Gastrocnemius medialis (tissue), 4 donors: ENCODE measurements at places on chromosomes 2 and 18. TPM values are rescaled to one million over a fixed set of nuclear protein-coding genes. Genes with fewer than 3 reads are reported as not detected.
A peak's percentile ranks its signal among the peaks of the same experiment; 100 is the strongest.

DNA sequence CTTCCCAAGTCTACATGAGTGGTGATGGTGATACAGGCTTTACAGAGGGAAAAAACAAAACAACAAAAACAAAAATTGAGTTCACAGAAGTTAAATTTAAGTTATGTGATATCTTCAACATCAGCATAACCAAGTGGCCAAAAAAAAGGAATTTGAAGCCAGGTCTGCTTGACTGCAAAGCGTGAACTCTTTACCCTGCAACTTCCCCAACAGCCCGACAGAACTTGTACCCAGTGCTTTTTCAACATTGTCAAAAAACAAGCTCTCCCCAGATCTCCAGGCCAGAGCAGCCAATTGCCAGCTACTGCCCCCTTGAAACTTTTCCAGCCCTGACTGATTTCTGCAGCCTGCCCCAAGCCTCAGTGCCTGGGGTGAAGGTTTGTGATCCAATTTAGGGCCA is 76.7 kb downstream of the RNF144A start:
- peak overlapping the region; percentile 73 for H3K27ac ChIP-seq
- no peaks in the 10 kb centered on the region for H3K36me3 ChIP-seq
- no peak overlapping the region for H3K4me3 ChIP-seq
- H3K4me1 ChIP-seq = peaks cover 25% of the 10 kb centered on the region
- no peaks in the 10 kb centered on the region for H3K27me3 ChIP-seq
- no peak for DNase-seq

DNA sequence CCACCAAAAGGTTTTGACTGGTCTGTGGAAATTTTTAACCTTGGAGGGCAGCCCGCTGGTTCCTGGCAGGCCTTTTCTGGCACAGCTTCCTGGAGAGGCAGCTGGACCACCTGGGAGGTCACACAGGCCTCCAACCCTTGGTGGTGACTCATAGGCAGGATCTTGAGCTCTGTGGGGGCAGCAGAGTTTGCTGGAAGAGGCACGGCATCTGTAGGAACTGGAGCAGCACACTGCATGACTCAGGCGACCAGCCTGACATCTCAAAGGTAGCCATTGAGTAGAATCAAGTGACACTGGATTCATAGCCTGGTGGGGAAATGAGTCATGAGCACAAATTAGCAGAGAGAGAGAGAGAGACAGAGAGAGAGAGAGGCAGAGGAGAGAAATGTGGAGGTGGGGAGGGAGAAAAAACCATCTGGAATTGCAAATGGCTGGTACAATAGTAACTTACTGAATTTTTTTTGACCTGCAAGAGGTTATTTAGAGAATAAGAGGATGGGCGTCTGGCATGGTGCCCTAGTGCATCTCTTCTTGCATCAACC is 57.4 kb downstream of the TRPM8 start:
- H3K4me3 ChIP-seq = no peak overlapping the region
- H3K4me1 ChIP-seq = no peaks in the 10 kb centered on the region
- H3K27ac ChIP-seq = peak overlapping the region; percentile 45
- DNase-seq = peak; percentile 84

- no peak for DNase-seq
- H3K36me3 ChIP-seq = no peaks in the 10 kb centered on the region
- no peaks in the 10 kb centered on the region for H3K27me3 ChIP-seq
These were observed 181.7 kb upstream of the ETAA1 start for GRCh38 chr2:67215214-67216055.

- no peaks in the 10 kb centered on the region for H3K36me3 ChIP-seq
- no peak for DNase-seq
- H3K27ac ChIP-seq = no peak overlapping the region
- H3K4me1 ChIP-seq = no peaks in the 10 kb centered on the region
- no peak overlapping the region for H3K4me3 ChIP-seq
These were observed 136.1 kb downstream of the PTGR3 start for GRCh38 chr18:75072672-75073371.

DNA sequence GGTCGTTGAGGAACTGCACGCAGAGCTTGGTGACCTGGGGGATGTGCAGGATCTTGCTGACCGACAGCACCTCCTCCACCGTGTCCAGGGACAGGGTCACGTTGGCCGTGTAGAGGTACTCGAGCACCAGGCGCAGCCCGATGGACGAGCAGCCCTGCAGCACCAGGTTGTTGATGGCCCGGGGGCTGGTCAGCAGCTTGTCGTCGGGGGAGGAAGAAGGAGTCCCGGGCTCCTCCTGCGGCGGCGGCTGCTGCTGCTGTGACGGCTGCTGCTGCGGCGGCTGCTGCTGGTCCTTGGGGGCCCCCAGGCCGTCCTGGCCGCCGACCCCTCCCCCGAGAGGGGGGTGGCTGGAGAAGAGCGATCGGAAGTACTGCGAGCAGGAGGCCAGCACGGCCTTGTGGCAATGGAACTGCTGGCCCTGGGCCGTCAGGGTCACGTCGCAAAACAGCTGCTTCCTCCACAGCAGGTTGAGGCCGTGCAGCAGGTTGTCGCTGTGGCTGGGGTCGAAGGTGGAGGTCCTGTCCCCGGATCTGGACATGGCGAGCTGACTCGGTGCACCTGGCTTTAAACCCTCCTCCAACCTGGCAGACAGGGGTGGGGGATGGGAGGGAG is 2.7 kb downstream of the KLHL14 start:
- H3K36me3 ChIP-seq = no peaks in the 10 kb centered on the region
- H3K27ac ChIP-seq = no peak overlapping the region
- DNase-seq = no peak
- H3K27me3 ChIP-seq = peaks cover 21% of the 10 kb centered on the region

DNA sequence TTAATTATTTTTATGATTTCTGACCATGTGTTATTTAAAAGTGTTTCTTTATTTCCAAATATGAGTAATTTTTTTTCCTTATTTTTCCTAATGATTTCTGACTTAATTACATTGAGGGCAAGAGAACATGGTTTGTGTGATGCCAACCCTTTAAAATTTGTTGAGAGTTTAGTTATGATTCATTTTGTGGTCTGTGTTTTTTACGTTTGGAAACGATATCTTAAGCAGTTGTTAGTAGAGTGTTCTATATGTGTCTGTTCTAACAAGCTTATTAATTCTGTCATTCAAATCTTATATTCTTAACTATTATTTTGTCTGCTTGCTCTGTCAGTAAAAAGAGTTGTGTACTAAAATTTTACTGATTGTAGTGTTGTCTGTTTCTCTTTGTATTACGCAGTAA is 15.0 kb downstream of the NAB1 start:
- H3K36me3 ChIP-seq = no peaks in the 10 kb centered on the region
- DNase-seq = no peak
- no peaks in the 10 kb centered on the region for H3K27me3 ChIP-seq
- H3K4me1 ChIP-seq = peaks cover 23% of the 10 kb centered on the region

DNA sequence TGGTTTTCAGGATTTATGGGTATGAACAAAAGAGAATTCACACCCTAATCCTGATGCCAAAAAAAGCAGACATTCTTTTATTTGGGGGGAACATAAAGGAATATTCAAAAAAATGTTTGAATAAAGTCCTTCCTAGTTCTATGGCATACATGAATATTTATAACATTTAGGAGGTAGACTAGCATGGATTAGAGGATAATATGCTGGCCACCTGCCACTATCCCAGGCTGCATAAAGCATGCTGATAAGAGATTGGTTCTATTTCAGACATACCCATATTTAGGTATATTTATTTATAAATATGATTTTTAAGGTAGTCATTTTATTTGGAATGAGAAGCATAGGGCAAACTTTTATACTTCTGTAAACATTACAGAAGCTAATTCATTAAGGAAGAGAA is 34.9 kb upstream of the MAP3K20 start:
- H3K36me3 ChIP-seq = no peaks in the 10 kb centered on the region
- no peak overlapping the region for H3K4me3 ChIP-seq
- H3K27me3 ChIP-seq = no peaks in the 10 kb centered on the region

DNA sequence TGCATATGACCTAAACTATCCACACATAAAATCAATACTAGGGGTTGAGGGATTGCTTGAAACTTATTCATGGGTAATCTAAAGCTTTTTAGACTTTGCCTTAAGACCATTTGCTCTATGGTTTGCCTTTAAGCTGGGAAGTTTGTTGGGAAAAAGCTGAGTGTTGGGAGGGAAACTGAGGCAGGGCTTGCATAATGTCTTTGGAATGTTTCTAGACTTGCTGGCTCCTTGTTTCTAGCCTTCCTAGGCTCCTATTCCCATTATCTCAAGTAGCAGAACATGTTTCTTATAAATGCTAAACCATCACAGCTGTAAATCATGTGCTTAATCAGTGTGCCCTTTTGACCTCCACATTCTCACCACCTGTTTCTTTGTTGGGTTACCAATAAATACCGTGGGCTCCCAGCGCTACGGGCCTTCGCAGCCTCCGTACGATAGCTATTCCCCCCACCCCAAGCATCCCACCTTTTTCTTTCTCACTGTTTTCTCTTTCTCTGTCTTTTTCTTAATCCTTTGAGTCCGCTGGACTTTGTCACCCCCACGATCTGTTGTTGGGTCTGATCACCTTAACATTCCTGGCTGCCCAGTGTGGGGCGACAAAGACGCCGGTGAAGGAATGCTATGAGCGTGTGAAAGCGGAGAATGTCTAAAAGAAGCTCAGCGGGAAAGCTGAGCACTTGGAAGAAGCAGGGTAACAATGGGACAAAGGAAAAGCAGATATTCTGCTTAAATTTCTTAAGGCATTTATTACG is 49.4 kb upstream of the CWC22 start:
- H3K27ac ChIP-seq = no peak overlapping the region
- H3K36me3 ChIP-seq = no peaks in the 10 kb centered on the region
- H3K27me3 ChIP-seq = no peaks in the 10 kb centered on the region
- no peak for DNase-seq

- no peaks in the 10 kb centered on the region for H3K4me1 ChIP-seq
- H3K4me3 ChIP-seq = no peak overlapping the region
- no peaks in the 10 kb centered on the region for H3K27me3 ChIP-seq
- peak overlapping the region; percentile 70 for H3K27ac ChIP-seq
- H3K36me3 ChIP-seq = no peaks in the 10 kb centered on the region
These were observed 154.3 kb downstream of the RNF152 start for GRCh38 chr18:61738488-61738887.

- peak overlapping the region; percentile 93 for H3K27ac ChIP-seq
- H3K27me3 ChIP-seq = no peaks in the 10 kb centered on the region
- H3K4me3 ChIP-seq = peak overlapping the region; percentile 57
- H3K4me1 ChIP-seq = peaks cover 66% of the 10 kb centered on the region
These were observed 269.0 kb downstream of the TCF4 start for GRCh38 chr18:55318951-55319441.

- peak; percentile 14 for DNase-seq
- no peak overlapping the region for H3K4me3 ChIP-seq
- peak overlapping the region; percentile 31 for H3K27ac ChIP-seq
These were observed 251.9 kb downstream of the TTC32 start for GRCh38 chr2:19649785-19650380.

DNA sequence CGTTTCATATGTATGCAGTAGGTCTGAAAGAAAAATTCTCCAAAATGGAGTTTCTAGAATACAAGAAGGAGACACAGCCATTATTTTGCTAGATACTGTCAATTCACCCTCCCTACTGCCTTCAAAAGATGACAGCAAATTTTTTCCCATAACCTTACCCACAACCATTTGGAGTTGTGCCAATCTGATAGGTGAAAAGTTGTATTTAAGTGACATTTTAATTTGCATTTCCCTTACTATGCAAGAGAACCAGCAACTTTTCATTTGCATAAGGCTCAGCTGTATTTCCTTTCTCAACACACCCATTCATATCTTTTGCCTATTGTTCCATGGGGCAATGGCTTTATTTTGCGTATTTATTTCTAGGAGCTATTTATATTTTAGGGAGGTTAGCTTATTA is 31.4 kb upstream of the IL18RAP start:
- no peak overlapping the region for H3K4me3 ChIP-seq
- H3K27me3 ChIP-seq = no peaks in the 10 kb centered on the region
- H3K36me3 ChIP-seq = no peaks in the 10 kb centered on the region

DNA sequence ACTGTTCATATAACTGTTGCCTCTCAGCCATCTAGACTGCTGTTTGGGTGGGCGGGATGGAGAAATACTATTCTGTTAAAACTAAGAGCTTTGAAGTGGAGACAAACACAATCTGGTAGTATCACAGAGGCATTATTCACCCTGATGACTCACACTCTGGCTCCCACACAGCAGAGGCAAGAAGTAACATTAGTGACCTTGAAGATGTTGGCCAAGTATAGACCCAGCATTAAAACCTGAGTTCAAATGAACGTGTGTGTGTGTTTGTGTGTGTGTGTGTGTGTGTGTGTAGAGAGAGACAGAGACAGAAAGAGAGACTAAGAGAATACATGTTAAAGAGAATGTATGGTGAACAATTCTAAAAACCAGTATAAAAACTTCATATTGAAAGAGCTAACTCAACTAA is 22.5 kb upstream of the ACVR1 start:
- no peaks in the 10 kb centered on the region for H3K27me3 ChIP-seq
- DNase-seq = no peak
- no peak overlapping the region for H3K4me3 ChIP-seq
- peaks cover 5% of the 10 kb centered on the region for H3K4me1 ChIP-seq

DNA sequence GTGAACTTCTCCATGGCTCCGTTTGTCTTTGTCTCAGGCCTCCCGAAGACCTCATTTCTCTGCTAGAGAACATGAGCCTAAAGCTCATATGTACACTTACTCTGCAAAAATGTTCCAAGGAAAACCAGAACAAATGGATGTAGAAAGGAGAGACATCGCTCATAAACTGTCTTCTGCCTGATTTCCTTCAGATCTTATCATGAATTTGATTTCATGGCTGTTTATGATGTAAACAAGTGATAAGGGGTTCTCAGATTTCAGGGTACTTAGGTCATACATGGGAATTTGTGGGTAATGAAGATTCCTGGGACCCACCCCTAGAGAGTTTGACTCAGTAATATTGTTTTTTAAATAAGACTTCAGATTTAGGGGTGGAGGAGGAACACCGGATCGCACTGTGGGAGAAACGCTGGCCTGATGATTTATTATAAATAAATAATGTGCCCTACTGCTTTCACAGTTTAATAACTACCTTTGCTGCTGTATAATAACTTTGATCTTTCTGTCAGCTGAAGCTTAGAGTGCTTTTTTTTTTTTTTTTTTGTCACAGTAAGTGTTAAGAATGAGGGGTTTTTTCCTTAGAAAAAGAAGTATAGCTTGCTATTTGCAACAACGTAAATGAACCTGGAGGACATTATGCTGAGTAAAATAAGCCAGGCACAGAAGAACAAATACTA is 14.9 kb downstream of the AOX1 start:
- no peak for DNase-seq
- H3K27ac ChIP-seq = no peak overlapping the region
- H3K36me3 ChIP-seq = no peaks in the 10 kb centered on the region
- H3K4me3 ChIP-seq = no peak overlapping the region

- H3K4me1 ChIP-seq = no peaks in the 10 kb centered on the region
These were observed 9.5 kb downstream of the PID1 start for GRCh38 chr2:229261599-229261998.

DNA sequence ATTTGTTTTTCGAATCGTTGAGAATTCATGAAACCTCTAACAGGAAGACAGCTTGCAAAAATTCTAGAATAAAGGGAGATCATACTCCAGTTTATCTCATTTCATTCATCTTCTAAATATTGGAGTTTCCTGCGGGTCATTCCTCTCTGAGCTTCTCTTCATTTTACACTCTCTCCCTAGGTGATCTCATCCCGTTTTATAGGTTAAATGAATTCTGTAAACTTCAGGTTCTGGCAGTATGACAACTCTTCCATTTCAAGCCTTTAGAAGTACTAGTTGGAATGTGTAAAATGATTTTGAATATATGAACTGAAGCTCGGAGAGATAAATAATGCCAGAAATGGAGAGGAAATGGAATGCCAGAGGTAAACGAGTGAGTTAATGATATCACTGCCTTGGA is 312.4 kb downstream of the METTL4 start:
- no peak overlapping the region for H3K4me3 ChIP-seq
- H3K4me1 ChIP-seq = no peaks in the 10 kb centered on the region
- no peaks in the 10 kb centered on the region for H3K27me3 ChIP-seq
- no peaks in the 10 kb centered on the region for H3K36me3 ChIP-seq

SKOR2 gene
- total RNA-seq = not detected

DGKD gene
- total RNA-seq = 41.3 TPM

ZNF396 gene
- total RNA-seq = 0.47 TPM

RNF103 gene
- total RNA-seq = 22.8 TPM

METAP1D gene
- total RNA-seq = 12.4 TPM
